ENCODE measurements at places on chromosomes 13 and 19.

GRCh38 chr13:30371649-30372265 lies 50.5 kb upstream of the UBE2L5 start:
- DNase-seq = peak; percentile 28

DNA sequence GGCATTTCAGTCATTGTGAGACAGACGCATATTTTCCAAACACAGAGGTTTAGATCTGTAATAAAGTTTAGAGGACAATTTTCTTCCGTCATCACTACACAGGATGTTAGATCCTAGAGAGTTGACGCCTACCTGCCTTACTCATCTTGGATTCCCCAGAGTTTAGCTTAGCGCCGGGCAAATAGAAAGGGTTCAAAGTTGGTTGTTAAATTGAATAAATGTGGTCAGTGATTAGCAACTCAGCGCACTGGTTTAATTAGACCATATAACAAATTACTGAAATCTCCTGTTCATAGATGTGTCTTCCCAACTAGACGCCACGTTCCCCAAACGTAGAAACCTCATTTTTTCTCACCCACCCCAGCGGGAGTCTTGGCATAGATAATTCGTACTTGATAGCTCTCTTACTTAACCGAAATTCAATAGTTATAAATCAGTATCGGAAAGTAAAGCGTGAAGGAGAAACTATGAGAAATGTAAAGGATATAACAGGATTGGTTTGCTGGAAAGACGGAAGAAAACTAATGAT lies 726 bp upstream of the UFM1 start:
- no peak for DNase-seq

GRCh38 chr19:41689993-41690800 lies 2.1 kb upstream of the CEACAM7 start:
- DNase-seq = no peak

GRCh38 chr19:1252821-1253513 lies 4.6 kb downstream of the MIDN start:
- peak; percentile 96 for DNase-seq

- DNase-seq = no peak
Measured at GRCh38 chr19:7292950-7293761, 1.1 kb downstream of the INSR start.

- peak; percentile 1 for DNase-seq
Measured at GRCh38 chr13:52809310-52809769, 39.1 kb downstream of the PCDH8 start.

- DNase-seq = no peak
Measured at GRCh38 chr19:53076984-53077383, 26.2 kb downstream of the ZNF160 start.

DNA sequence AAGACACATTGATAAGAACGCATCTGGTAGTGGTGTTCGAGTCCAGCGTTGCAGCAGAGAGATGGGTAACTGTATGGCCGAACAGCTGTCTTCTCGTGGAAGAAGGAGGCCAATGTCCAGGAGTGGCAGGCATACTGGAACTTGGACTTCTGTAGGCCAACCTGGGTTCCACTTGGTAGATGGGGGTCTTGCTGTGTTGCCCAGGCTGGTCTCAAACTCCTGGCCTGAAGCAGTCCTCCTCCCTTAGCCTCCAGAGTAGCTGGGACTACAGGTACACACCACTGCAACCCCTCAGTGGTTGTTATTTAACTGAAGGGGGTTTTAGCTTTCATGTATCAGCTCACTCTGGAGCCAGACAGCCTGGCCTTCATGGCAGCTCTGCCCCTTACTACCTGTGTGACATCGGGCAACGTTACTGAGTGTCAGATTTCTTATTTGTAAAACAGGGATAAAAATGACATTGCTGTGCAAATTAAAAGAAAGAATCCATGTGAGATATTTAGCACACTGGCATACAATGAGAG lies 2.4 kb upstream of the UQCRFS1 start:
- DNase-seq = no peak

- no peak for DNase-seq
Measured at GRCh38 chr19:35329323-35329722, 336 bp downstream of the CD22 start.

DNA sequence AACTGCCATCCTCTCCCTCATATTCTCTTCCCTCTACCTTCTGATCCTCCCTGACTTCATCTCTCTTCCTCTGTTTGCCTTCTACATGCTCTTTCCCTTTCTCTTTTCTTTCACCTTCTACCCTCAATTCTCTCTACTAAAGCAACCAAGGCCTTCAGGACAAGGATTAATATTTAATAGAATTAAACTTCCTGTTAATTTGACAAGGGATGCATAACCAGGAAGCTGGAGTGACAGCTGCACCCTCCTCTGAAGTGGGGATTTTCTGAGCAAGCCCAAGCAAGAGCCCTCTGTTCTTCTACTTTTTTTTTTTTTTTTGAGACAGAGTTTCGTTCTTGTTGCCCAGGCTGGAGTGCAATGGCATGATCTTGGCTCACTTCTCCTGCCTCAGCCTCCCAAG lies 63.4 kb upstream of the MED4 start:
- DNase-seq = no peak

DNA sequence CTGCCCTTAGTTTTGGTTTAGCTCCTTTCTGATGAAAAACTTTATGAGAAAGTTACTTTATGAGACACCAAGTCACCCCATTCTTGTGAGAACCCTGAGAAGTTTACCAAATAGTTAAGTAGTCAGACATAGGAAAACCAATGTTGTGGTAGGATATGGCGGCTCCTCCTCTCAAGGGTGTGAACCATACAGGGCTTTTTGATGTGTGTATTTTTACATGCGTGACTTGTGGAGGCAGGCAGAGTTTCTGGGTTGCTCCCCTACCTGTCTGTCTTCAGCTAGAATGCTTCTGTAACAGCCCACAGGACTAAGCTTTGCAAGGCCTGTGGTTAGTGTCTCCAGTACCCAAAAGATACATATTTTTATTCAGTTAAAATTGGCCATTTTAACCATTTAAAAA lies 18.3 kb downstream of the UBAC2 start:
- DNase-seq = no peak

- DNase-seq = no peak
Measured at GRCh38 chr13:50766013-50766412, 77.5 kb downstream of the DLEU7 start.

GRCh38 chr13:51155776-51156515 lies 44.9 kb upstream of the C13orf42 start:
- no peak for DNase-seq

DNA sequence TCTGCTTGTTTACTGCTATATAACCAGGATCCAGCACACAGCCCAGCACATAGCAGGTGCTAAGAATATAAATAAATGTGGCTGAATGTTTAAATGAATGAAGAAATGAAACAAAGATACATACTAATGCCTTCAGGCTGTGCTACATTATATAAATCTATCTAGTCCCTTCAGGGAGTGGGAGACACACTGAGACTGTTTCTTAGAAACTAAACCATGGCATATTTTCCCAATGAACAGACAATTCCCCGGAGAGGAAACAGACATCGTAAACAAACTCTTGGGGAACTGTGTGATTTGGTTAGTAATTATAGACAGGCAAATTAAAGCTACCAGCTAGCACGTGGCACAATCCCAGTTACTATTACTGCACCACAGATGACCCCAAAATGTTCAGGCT lies 9.7 kb upstream of the FEM1A start:
- no peak for DNase-seq

- no peak for DNase-seq
Measured at GRCh38 chr13:83024955-83025594, 857.2 kb downstream of the SLITRK1 start.

GRCh38 chr13:99636728-99637353 lies 135.6 kb downstream of the TM9SF2 start:
- no peak for DNase-seq

- peak; percentile 11 for DNase-seq
Measured at GRCh38 chr13:94121686-94122085, 357.8 kb downstream of the DCT start.

GRCh38 chr13:100954430-100955305 lies 280.1 kb upstream of the TMTC4 start:
- DNase-seq = no peak

GRCh38 chr13:112783978-112784371 lies 94.1 kb downstream of the ATP11A start:
- DNase-seq = no peak

GRCh38 chr13:99757756-99758459 lies 213.7 kb downstream of the ZIC5 start:
- DNase-seq = no peak

DNA sequence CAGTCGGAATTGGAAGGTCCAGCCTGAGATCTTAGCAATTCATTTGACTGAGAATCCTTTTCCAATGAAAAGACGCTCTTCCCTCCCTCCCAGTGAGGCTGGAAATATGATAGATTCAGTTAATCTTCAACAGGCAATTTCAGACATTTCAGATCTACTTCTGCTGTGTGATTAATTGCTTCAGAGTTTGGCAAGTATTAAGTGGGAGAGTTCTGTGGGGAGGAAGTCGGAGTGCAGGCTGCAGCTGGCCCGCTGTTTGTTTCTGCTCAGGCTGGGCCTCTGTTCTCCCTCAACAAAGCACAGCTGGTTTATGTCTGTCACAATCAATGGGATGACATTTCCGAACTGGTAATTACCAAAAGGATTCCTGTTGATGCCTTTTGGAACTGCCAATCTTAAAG lies 178.2 kb downstream of the NDFIP2 start:
- DNase-seq = no peak

DNA sequence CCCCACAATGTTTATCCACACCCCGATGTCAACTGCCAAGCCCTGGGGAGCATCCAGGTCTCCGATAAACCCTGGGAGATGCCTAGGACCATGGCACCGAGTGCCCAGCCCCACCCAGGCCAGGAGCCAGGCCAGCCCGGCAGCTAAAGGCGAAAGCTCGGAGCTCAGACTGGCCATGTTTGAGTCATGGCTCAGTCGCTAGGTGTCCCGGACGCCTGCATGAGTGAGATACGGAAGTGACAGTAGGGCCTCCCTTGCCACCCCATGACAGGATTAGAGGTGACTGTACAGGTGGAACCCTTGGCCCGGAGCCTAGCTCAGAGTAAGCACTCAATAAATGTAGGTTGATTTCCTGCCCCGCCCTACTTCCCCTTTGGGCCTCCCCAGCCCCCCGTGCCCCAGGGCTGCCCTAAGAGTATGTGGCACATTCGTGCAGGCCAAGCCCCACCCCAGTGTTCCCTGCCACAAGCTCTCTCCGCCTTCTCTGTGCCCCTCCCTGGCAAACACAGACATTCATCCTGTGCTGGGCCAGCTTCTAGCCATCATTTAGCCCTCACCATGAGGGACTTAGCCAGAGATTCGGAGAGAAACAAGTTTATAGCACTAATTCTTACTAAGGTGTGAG lies 5.8 kb upstream of the TPM4 start:
- DNase-seq = no peak

- no peak for DNase-seq
Measured at GRCh38 chr13:28231642-28232041, 93.3 kb downstream of the PAN3 start.

DNA sequence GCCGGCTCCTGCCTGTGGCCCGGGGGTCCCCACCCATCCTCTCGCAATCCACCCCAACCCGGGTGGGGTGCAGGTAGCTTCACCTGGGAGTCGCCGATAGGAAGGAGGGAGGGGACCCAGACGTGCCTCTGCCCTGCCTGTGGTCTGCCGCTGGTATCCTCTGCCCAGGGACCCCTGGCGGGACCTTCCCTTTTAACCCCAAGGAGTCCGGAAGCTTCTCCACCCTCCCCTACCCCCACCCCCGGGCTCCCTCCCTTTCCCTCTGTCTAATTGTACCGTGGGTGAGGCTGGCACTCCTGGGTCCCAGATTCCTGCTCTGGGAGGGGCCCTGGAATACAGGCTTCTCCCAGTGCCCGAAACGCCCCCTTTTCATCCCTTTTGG lies at the start of gene KLK10:
Gene KLK10 (minus strand): TSS at position 166 of the 382 bp plus-strand sequence. CDS start 579 bp downstream, outside the sequence.
- no peak for DNase-seq

- no peak for DNase-seq
Measured at GRCh38 chr19:48859711-48860572, 8.5 kb downstream of the PLEKHA4 start.

GRCh38 chr13:72259528-72259927 lies 392.5 kb upstream of the DACH1 start:
- no peak for DNase-seq

GRCh38 chr13:59493436-59493965 lies 670.2 kb downstream of the DIAPH3 start:
- no peak for DNase-seq

GRCh38 chr13:24821207-24821606 lies 57.2 kb downstream of the RNF17 start:
- DNase-seq = no peak

DNA sequence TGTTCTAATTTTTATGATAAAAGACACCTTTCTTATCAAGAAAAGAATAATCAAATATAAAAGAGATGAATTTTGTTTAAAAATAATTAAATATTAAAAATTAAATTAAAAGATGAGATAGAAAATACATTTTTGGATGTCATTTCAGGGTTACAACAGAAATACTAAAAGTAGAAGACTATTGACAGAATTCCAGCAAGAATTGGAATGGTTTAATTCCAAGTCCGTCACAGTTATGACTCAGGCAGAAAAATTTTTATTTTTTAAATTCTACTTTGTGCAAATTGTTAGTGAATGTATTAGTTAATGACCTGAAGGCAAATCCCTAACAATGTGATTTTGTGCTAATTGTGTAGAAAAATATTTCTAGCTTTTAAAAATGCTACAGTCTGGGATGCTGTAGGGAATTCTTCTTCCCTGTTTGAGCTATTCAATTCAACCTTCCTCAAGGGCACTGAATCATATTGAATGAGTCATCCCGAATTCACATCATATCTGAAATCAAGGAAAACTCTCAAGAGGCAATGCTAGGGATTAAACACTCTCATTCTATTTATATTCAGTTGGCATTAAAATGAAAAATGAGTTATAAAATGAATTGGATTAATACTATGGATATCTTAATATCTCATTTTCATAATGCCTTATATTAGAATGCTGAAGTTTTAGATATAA lies 633.5 kb upstream of the ATXN8OS start:
- DNase-seq = no peak

GRCh38 chr13:95253033-95253432 lies 48.2 kb downstream of the ABCC4 start:
- DNase-seq = no peak

DNA sequence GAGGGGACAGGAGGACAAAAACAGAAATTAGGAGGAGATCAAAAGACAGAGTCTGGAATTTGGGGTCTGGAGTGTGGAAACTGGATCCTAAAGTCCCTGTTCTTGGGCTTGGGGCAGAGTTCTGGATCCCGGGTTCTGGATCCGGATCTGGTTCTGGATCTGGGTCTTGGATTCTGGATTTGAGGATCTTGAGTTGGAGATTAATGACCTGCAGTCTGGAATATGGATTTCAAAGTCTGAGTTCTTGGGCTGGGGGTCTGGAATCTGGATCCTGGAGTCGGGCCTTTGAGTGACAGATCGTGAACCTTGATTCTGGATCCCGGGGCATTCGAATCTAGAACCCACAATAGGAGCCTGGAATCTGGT lies 411 bp upstream of the KLK15 start:
- DNase-seq = no peak

Data from AG09309 (cell line).